ENCODE measurements at places on chromosomes 4 and X.

- no peak for DNase-seq
Observed at GRCh38 chr4:109996526-109996925, 83.8 kb downstream of the EGF start.

DNA sequence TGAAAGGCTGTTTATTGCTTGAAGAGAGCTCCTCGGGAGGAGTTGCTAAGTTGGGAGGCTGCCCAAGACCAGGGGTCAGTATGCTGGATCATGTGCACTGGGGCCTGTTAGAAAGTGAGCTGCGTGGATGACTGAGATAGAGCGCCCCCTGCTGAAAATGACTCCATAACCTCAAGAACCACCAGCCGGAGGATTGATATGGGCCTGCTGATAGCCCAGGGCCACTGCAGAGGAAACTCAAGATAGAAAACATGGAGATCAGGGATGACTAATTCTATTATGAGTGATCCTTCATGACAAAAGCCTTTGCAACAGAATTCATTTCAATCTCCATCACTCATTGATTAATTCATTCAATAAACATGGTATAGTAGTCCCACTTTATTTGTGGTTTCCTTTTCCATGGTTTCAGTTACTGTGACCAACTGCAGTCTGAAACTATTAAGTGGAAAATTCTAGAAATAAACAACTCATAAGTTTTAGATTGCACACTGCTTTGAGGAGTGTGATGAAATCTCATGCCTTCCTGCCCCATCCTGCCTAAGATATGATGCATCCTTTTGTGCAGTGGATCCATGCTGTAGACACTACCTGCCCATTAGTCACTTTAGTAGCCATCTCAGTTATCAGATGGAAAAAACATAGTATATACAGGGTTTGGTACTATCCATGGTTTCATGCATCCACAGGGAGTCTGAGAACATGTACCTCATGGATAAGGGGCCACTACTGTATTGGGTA, 126.7 kb upstream of the MBNL3 start:
- DNase-seq, result no peak

GRCh38 chr4:19992471-19993093, 259.1 kb upstream of the SLIT2 start:
- DNase-seq, result no peak

- DNase-seq, result no peak
Observed at GRCh38 chrX:104370089-104370488, 115.4 kb upstream of the ESX1 start.

DNA sequence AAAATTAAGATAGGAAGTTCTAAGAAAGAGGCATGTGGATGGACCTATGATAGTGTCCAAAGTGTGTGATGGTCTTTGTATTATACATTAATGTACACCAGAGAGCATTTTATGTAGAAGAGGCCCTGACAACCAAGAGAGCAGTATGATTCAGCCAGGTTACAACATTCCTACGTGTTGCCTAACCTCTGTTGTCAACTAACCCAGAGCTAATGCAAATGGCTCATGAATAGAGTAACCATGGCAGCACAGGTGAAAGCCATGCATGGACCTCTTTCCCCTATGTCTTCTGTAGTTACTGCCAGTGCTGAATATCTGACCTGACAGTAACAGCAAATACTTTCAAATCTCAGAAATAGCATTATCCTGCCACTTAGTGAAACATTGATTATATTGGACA, 255.6 kb downstream of the NDST4 start:
- DNase-seq, result no peak

DNA sequence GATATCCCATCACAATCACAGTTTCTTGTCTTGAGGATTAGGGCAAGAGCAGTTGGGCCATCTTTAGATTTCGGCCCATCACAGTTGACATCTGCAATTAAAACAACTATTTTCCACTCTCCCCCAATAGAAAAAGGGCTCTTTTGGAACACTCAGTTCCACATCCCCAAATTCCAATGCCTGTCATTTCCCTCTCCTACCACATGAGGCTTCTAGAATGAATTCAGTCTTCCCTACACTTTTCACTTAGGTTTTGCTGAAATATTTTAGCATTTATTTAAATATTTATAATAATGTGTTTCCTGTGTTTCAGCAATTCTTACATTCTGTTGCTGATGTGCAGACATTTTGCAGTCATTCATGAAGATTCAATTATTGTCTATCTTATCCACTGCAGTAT, 118.4 kb downstream of the COX18 start:
- DNase-seq, result no peak

All from SW 1271 (cell line).